ENCODE measurements at places on chromosomes 12 and 14.

GRCh38 chr14:84520711-84521338 lies 1009.1 kb upstream of the FLRT2 start:
- DNase-seq: peak; percentile 14

DNA sequence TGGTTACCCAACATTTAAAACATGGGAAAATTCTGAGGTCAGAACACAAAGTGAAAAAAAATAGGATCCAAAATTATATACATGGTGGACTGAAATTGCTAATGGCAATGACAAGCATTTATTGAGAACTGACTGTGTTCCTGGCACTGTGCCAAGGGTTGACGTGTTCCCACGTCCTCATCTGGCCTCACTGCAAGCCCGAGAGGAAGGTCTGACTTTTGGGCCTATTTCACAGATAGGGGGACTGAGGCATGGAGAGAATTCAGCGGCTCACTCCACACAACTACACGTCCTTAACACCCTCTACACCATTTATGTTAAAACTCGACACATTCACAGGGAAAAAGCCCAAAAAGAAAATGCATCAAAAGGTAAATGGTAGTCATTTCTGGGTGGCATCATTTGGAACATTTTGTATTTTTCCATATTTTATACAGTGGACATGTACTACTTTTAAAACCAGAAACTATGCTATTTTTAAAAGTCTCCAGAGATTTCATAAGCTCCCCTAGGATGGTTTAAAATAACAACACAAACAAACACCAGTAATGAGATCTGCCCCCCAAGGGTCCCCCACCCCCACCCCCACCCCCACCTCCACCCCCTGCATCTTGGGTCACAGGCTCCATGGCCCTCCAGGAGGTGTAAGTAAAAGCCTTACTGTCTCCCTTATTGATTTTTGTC lies 27.7 kb downstream of the CLMN start:
- peak; percentile 27 for DNase-seq

DNA sequence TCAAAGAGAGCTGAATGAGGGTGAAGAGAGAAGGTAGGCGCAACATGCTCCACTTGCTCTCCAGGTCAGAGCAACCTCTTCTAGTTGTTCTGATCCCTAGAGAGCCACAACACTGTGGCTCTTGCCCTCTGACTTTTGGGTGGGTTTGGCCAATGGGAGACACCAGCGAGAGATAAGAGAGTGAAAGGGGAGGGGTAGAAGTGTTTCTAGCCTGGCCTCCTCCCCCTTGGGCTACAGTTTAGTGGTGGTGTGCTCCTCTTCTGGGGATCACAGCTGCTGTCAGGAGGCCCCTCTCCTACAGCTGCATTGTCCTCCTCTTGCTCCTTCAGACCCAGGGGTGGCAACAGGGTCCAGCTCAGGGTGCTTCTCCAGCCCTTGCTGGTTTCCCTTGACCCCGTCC lies 454.8 kb downstream of the FUT8 start:
- DNase-seq: no peak

DNA sequence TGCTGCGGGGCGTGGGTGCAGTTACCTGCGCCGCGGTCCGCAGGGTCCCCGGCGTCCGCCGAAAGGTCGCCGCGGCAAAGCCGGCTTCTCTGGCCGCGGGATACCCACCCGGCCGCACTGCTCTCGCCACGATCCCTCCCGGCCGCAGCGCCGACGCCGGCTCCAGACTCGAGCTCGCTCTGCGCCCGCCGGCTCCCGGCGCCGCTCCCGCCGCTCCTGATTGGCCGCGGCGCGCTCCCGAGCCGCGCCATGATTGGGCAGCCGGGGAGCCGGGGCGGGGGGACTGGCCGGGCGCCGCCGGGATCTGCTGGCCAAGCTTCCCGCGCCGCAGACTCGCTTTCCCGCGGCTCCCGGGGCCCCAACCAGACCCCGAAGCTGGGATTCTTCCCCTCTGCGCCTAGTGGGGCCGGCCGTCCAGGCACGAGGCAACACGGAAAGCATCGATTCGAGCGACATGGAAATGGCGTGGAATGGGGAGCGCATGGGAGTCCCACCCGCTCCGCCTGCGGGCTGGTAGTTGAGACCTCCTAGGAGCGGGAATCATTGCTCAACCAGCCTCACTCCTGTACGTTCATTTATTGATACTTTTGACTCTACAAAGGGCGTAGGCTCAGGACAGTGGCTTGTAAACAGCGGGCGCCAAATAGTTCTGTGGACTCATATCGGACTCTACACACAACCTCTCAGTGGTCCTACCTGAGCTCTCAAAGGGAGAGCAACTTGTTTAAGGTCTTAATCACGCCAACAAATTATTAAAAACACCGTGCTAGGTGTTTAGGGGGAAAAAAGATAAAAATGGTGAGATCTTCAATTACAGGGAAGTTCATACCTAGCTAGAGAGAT lies 36.4 kb upstream of the STON2 start:
- DNase-seq: peak; percentile 50

- DNase-seq: no peak
These were observed 141.1 kb downstream of the SLC15A5 start for GRCh38 chr12:16136219-16136988.

GRCh38 chr12:84376320-84376719 lies 536.3 kb downstream of the SLC6A15 start:
- DNase-seq: peak; percentile 5

- DNase-seq: peak; percentile 50
These were observed 98.2 kb upstream of the GSC start for GRCh38 chr14:94867946-94868771.

GRCh38 chr14:62301080-62301479 lies 538.9 kb downstream of the SNAPC1 start:
- DNase-seq: no peak

GRCh38 chr12:94405413-94406116 lies 54.1 kb downstream of the CEP83 start:
- no peak for DNase-seq

DNA sequence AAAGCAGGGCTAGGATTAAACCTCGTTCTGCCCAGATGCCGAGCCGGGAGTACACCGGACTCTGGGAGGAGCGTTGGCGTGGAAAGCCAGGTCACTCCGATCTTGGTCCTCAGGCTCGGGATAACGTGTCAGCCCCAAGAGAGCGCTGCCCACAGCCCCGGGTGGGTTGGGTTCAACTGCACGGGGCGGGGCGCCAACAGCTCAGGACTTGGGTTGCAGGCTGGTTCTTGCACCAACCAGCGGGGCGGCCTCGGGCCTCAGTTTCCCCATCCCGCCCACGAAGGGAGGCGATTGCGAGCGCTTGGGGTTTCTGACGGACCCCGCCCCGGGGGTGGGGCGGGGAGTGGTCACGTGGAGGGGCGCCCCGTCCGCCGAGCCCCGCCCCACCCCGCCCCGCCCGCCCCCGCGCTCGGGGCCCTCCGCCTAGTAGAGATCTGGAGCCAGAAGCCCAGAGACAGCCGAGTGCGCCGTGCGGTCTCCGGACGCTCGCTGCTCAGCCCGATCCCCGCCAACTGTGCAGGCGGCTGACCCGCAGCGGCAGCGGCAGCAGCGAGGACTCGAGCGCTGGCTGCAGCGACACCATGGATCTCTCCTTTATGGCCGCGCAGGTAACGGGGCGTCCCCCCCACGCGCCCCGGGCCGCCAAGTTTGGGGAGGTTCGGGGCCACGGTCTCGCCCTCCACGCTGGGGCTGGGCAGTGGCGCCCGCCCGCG lies at the start of gene C14orf132:
Gene C14orf132, plus strand, starts transcription at position 443 of the 713 bp plus-strand sequence. Its CDS starts 139 bp downstream, at position 582.
- DNase-seq: peak; percentile 59

GRCh38 chr14:102683399-102684297 lies 91.2 kb downstream of the RCOR1 start:
- DNase-seq: no peak

- no peak for DNase-seq
These were observed 3.2 kb downstream of the DUSP6 start for GRCh38 chr12:89348894-89349699.

- DNase-seq: no peak
These were observed 189.5 kb downstream of the PHLDA1 start for GRCh38 chr12:75842090-75842489.

GRCh38 chr14:56888274-56888673 lies 78.0 kb upstream of the OTX2 start:
- no peak for DNase-seq

DNA sequence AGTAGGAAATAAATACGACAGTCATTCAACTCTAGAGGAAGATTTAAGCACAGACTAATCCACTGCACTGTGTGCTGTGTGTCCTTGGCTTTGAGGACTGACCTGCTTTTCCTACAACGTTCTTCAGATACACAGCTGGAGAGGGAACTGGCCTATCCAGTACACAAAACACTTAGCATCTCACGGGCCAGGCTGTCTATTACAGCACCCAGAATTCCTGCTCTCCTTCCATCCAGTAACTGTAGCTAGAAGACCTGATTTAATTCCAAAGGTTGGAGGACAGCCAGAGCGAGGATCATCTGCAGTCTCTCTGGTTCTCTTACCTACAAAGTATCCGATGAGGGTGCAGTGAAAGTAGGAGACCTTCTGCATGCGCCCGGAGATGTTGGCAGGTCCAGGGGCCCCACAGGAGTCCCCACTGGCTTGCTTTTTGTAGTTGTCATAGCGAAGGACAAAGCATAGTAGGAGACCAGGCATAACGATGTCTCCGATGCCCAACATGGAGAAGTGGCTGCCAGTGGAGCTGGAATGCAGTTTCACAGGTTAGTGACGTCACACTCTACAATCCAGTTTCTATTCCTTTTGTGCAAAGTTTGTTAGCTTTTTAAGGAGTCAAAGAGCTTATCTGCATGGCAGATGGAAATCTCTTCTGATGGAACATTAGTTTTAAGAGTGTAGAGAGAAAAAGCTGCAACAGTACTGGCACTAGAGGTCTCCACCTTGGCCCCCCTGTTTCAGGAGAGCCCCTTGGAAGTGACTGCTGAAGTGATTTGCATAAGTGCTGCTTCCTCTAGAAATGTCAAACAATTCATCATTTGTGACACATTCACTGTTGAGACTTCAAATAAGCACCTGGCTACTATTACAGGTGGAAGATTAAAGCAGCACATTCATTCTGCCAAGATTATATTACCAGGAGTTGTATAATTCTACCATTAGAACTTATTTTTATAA lies 41.7 kb downstream of the ACADS start:
- DNase-seq: no peak

GRCh38 chr12:45435945-45436710 lies 220.2 kb downstream of the ANO6 start:
- DNase-seq: peak; percentile 54

DNA sequence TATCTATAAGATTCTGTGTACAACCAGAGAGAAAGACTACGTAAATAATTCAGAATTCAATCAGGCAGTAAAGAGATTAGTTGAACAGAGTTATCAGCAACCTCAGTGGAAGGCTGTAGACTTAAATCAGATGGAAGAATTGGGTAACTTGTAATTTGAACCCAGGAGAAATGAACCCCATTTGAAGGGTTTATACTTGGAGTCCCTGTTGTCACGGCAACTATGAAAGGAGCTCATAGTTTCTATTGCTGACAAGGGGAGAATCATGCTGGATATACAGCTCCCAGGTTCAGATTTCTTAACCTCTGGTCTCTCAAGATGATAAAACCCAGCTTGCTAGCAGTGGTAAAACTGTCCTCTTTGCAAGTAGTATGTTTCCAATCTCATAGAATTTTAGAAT lies 54.4 kb upstream of the BMP4 start:
- DNase-seq: no peak

DNA sequence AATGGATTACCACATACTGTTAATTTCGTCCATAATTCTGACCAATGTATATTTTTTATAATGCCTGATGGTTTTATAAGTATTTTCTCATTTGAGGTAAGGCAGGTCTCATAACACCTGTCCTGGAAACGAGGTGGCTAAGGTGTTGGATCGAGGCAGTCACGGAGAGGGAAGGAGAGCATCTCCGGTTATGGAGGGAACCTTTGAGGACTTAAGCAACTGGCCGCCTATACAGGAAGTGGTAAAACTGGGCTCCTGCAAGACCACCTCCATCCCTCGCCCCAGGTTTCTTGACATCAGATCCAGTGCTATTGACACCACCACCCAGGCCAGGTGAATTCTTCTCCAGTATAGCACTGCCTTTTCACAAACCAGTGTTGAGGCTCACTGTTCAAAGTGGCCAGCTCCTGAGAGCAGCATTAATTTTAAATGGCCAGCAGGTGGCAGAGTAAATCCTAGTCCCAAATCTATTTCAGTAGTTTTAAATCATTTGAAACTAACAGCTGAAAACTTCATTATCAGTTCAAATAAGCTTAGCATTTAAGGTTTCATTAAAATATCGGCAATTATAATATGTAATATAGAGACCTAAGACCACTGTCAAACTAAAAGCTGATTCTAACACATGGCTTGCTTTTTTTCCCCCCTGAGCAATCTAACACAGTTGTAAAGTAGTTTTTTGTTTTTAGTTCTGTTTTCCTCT lies 100.8 kb downstream of the PPM1A start:
- DNase-seq: peak; percentile 71

DNA sequence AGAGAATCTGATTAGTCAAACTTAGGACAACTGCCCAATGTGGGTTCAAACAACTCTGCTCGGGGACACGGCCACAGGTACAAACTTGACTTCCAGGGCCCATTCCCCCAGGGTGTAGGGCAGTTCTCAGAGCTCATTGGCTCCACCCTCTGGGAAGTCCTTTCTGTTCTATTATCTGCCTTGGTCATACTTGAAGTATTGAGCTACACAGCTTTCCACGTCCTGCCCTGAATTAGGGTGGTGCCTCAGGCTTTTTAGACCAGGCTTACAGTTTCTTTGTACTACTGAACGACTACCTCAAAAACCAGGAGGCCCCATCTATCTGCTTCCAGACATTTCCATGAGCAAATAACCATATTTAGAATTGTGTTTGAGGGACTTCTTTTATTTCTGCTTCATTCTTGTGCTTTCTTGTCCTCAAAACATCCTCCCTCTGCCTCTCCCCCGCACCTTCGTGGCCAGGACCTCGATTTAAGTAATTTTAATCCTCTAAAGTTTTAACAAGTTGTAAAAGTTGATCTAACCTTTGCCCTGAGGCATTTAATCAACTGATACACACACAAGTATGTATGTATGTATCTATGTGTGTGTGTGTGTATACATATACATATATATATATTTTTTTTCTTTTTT lies 281.7 kb upstream of the AMIGO2 start:
- DNase-seq: no peak

DNA sequence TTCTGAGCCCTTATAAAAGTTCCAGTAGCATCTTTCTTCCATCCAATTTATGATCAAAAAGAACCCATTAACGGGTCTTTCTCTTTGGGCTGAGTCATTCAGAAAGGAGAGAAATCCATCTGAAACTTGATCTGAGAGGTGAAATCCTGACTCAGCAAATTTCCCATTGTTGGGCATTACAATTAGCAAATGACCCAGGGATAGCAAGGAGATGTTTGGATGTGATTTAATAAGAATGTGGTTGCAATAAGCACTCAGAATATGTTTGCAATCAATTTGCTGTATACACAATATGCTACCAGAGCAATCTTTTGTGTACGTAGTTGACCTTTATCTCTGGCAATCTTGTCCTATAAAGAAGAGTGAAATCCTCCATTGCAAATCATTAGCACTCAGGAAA lies 122.7 kb downstream of the CCDC60 start:
- no peak for DNase-seq

- DNase-seq: peak; percentile 4
These were observed 77.8 kb upstream of the MYL2 start for GRCh38 chr12:110998165-110998564.
